Karpas-422 (cell line): ENCODE measurements at places on chromosomes 12 and 14. TPM values are rescaled to one million over a fixed set of nuclear protein-coding genes. Genes with fewer than 3 reads are reported as not detected.

The MOAP1 gene
- total RNA-seq: 50.8 and 79.2 TPM in 2 replicates

The PLCZ1 gene
- not detected in 2 replicates for total RNA-seq

GRCh38 chr12:104526751-104527150 lies 70.0 kb downstream of the CHST11 start:
- no peak overlapping the region for H3K4me3 ChIP-seq
- no peaks in the 10 kb centered on the region for H3K36me3 ChIP-seq
- DNase-seq: no peak

- H3K36me3 ChIP-seq: no peaks in the 10 kb centered on the region
- no peak for DNase-seq
- H3K4me1 ChIP-seq: peaks cover 32% of the 10 kb centered on the region
- no peak overlapping the region for H3K27ac ChIP-seq
These were observed 2.0 kb downstream of the KCTD10 start for GRCh38 chr12:109475121-109475520.

DNA sequence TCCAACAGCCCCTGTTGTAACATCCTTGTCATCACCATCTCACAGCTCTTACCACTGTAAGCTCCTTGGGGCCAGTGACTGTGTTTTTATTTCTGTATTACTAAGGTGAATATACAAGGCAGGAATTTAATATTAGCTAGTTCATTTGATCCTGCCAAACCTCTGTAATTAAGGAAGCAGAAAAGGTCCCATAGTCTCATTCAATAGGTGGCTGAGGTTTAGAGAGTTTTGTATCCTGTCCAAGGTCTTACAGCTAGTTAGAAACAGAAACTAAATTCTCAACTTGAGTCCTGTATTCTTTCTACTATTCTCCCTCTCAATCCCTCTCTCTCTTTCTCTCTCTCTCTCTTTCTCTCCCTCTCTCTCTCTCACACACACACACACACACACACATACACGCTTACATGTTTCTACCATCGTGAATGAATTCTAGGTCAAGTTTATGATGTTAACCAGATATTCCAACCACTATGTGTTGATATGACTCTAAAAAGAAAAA lies 543 bp upstream of the GLIPR1 start:
- H3K27ac ChIP-seq: peak overlapping the region; percentile 93
- peaks cover 89% of the 10 kb centered on the region for H3K4me1 ChIP-seq
- DNase-seq: no peak
- peaks cover 5% of the 10 kb centered on the region; the same call in 1 of the 2 replicates for H3K36me3 ChIP-seq
- peak overlapping the region; percentile 73 for H3K4me3 ChIP-seq

GRCh38 chr12:41476499-41477439 lies 288.6 kb downstream of the PDZRN4 start:
- DNase-seq: no peak
- H3K4me1 ChIP-seq: peaks cover 28% of the 10 kb centered on the region
- H3K27ac ChIP-seq: no peak overlapping the region
- no peaks in the 10 kb centered on the region; the same call in 1 of the 2 replicates for H3K36me3 ChIP-seq

The TMBIM6 gene
- total RNA-seq: 180 and 386 TPM in 2 replicates

The PRB3 gene
- not detected in 2 replicates for total RNA-seq

GRCh38 chr12:49920241-49920914 lies 16.7 kb upstream of the FAIM2 start:
- no peaks in the 10 kb centered on the region for H3K36me3 ChIP-seq
- DNase-seq: no peak
- H3K27ac ChIP-seq: no peak overlapping the region
- no peak overlapping the region for H3K4me3 ChIP-seq

The REC8 gene
- total RNA-seq: 22.1 and 34.6 TPM in 2 replicates

The CLEC9A gene
- total RNA-seq: not detected in 2 replicates

The THAP2 gene
- 3.2 and 7.2 TPM in 2 replicates for total RNA-seq

- H3K36me3 ChIP-seq: no peaks in the 10 kb centered on the region
- no peaks in the 10 kb centered on the region for H3K27me3 ChIP-seq
- no peak overlapping the region for H3K27ac ChIP-seq
- DNase-seq: no peak
These were observed 121.2 kb upstream of the DAAM1 start for GRCh38 chr14:59067127-59067894.

The TBX3 gene
- not detected in 2 replicates for total RNA-seq

The GPR68 gene
- total RNA-seq: 0.36 TPM in 1 of 2 replicates, not detected in the other

DNA sequence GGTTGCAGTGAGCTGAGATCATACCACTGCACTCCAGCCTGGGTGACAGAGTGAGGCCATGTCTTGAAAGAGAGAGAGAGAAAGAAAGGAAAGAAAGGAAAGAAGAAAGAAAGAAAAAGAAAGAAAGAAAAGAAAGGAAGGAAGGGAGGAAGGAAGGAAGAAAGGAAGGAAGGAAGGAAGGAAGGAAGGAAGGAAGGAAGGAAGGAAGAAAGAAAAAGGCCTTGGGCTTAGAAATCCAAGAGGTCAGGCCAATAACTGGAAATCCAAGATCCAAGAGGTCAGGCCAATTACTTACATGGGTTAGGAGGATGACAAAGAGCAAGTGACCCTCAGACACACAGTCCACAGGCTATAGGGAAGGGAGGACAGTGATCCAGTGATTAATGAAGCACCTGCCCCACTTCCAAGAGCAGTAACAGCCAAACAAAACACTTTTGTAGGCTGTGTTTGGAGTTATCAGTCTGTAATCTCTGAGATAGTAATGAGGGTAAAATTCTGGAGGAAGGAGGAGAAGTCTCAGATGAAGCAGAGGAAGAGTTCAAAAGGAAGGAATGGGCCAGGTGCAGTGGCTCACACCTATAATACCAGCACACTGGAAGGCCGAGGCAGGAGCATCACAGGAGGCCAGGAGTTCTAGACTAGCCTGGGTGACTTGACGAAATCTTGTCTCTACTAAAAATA lies 32.2 kb upstream of the SPTLC2 start:
- peaks cover 3% of the 10 kb centered on the region for H3K4me1 ChIP-seq
- H3K36me3 ChIP-seq: no peaks in the 10 kb centered on the region
- no peak for DNase-seq
- no peak overlapping the region for H3K4me3 ChIP-seq
- H3K27me3 ChIP-seq: no peaks in the 10 kb centered on the region
